GM04503 (cell line): ENCODE measurements at places on chromosomes 7 and 10.

- no peak for DNase-seq
Observed at GRCh38 chr7:4845740-4846142, 16.1 kb downstream of the PAPOLB start.

DNA sequence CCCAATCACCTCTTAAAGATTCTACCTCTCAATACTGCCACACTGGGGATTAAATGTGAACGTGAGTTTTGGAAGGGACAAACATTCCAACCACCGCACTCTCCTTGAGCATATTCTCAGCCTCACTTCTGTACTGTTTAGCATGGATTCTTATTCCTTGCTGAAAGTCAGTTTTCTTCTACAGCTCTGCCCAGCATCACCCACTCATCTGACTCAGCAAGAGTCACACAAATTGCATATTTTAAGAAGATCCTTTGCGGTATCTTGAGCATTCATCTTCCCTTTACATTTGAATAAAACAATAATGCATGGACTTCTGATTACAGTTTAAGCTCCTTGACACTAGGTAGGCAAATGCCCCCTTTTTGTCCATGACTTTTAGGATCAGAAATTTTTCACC lies 251.6 kb upstream of the MKLN1 start:
- peak; percentile 28 for DNase-seq

GRCh38 chr7:45189151-45189970 lies 31.8 kb downstream of the RAMP3 start:
- DNase-seq: no peak

DNA sequence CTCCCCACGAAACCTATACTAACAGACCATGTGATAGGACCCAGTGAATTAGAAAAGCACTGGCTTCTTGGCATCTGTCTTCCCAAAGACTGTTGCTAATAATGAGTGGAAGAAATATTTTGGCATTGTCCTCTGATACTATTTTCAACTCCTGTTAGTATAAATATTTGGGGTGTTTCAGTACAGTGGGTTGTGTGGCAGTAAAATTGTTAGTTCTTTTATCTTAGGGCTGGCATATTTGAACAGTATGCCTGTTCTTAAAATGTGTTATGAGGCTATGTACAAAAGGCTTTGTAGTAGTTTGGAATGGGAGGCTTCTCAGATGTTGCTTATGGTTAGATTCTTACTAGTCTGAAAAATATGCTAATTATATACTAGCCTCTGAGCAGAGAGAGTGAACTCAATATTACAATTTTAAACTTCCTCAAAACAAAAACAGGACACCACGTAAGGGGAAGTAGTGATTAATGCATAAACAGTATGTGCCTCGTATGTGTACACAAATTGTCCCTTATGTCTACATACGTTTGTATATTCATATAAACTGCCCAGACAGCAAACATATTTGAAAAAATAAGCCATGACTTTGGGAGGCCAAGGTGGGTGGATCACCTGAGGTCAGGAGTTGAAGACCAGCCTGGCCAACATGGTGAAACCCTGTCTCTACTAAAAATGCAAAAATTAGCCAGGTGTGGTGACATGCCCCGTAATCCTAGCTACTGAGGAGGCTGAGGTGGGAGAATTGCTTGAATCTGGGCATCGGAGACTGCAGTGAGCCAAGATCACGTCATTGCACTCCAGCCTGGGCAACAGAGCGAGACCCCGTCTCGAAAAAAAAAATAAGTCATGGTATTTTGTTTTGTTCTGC lies 115.4 kb downstream of the ARID5B start:
- DNase-seq: no peak

DNA sequence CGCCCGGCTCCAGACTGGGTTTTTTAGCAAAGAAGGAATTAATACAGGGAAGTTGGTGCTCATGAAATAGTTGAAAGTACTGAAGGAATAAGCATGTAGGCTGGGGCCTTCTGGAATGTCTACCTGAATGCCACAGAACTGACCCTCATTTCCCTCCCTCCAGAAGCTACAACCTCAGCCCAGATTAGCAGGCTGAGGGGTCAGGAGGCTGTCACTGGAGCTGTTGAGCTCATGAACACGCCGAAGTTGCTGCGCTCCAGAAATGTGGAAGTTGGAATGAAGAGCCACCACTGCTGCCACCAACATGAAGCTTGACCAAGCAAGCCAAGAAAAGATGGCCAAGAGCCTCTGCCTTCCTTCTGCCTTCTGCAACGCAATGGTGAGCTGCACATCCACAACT lies 52.2 kb upstream of the KMT2E start:
- no peak for DNase-seq

DNA sequence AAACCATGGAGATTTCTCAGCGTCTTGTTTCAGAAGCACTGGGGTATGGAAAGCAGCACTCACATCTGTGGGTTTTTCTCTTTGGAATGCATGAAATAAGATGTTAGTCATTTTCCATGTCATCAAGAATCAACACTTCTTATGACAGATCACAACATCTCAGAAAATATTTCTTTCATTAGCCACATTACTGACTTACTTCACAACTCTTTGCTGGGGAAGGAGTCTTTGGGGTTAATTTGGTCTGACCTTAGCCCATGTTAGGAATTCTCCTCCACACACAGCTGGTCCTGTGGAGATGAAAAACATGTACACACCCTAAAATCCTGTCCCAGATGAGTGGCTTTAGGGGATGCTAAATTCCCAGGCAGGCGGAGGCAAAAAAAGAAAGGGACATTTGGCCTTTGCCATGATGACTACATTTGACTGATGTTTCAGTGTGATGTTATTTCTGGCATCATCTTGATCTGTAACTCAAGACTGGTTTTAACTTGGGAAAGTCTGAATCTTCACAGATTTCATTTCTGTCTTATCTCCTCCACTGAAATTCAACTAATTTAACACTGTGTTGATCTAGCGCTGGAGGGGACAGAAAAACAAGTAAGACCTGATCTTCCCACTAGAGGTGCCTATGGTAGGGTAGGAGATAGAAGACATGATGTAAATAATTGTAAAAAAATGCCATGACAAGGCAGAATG lies 363.2 kb downstream of the PRPF18 start:
- peak; percentile 86 for DNase-seq

- no peak for DNase-seq
Observed at GRCh38 chr7:40865441-40866233, 730.8 kb downstream of the SUGCT start.

- DNase-seq: no peak
Observed at GRCh38 chr7:85750454-85750949, 563.6 kb upstream of the SEMA3D start.

DNA sequence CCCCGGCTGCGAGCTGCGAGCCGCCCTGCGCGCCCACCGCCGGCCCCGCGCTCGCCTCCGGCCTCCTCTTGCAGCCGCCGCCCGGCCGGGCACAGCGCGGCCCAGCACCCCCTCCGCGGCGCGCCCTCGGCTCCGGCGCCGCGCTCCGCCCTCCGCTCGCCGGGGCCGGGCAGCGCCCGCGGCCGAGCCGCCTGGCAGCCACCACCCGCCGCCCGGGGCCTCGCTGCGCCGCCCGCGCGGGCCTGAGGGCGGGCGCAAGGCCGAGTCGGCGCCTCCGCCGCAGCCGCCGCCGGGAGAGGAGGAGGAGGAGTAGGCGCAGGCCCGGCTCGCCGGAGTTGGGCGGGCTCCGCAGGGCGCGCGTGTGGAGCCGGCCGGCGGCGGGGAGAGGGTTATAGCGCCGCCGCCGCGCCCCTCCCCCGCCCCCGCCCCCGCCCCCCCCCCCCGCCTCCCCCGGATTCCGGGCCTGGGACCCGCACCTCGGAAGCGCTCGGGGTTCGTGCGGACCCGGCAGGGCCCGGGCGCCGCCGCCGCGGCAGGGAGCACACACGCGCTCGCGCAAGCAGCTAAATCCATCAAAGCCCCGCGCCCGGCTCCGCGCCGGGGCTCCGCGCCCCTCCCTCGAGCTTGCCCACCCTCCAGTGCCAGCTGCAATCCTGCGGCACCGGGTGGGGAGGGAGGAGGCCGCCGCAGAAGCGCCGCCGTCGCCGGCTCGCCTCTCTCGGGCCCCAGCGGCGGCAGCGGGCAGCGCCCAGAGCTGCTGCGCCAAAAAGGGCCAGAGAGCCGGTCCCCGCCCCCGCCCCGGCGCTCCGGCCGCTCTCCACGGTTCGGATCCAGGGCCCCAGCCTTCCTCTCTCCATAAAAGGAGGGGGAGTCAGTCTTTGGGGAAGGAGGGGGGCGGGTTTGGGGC lies at the start of gene PDGFA:
Gene PDGFA (minus strand): TSS at position 363 of the 907 bp plus-strand sequence. CDS start 845 bp downstream, outside the sequence.
- DNase-seq: no peak

DNA sequence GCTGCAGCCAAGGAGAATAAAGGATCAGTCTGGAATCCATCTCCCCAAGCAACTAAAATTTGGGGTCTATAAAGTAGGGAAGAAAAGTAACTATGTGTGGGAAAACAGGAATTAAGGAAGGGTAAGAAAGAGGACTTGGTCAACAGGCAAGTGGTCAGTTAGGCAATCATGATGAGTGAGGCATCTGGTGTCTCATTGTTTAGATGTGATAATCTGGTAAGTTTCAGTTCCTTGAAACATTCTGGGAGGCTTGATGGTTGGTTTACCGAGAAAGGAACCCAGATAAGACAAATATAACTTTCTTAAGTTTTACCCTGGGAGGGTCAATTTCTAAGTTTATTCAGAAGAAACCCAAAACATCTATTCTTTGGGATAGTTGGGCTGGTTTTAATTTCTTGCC lies 22.3 kb downstream of the HYAL4 start:
- DNase-seq: no peak

GRCh38 chr7:117338020-117338419 lies 15.2 kb upstream of the WNT2 start:
- no peak for DNase-seq

DNA sequence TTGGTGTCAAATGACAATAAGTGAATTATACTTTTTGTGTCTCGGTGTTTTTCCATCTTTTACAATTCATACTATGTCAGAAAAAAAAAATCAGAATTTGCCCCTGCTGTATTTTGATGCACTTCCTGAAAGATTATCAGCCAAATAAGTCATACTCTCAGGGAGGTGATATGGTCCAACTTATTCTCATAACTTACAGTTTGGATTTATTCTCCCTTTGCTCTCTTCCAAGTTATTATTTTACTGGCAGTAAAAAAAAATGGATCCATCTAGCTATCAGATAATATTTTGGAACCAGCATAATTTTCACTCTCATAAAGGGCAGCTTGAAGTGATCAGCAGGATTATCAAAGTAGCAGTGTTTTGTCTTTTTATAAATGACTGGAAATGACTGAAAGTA lies 337.1 kb downstream of the BMPER start:
- no peak for DNase-seq

DNA sequence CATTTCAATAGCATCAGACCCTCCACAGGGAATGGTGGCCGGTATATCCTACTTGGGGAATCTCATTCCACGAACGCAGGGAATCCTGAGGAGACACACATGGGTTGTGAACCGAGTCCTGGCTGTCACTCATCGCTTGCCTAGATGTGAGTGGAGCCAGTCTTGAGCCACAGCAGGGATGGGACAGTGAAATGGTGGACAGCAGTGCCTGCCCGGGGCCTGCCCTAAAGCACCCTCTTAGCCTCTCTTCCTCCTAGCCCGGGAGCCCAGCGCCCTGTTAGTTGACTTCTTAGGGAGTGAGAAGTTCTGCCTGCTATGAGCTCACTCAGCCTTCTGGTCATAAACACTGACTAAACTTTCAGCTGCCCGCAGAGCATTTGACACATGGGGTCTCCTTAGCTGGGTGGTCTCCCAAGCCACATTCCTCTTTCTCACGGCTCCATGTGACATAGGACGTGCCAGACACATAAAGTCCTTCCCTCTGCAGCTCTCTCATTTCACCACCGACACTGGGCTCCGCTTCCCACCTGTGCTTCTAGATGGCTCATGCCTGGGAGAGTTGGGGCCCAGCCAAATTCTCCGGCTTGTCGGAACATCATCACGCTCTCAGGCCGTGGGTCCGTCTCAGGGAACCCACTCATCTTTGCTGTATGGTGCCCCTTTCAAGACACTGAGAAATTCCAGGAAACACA lies 60.9 kb downstream of the TCERG1L start:
- DNase-seq: no peak

GRCh38 chr7:117124591-117125220 lies 171.4 kb downstream of the ST7 start:
- DNase-seq: peak; percentile 86

DNA sequence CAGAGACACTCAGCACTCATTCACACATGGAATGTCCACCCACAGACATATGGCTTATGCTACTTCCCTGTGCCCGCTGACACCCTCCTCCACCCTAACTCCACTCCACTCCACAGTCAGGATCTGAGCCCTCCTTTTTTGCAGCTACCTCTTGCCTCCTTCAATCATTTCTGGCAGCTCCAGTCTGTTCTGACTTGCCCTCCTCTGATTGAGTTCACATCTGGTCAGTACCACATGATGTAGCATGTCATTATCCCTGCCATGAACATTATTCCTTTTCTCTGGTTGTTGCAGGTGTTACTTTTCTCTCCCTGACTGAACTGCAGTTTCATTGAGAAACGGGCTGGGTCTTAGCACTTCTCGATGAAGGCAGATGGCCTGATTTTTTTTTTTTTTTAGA lies 130.1 kb upstream of the EGR2 start:
- DNase-seq: no peak

DNA sequence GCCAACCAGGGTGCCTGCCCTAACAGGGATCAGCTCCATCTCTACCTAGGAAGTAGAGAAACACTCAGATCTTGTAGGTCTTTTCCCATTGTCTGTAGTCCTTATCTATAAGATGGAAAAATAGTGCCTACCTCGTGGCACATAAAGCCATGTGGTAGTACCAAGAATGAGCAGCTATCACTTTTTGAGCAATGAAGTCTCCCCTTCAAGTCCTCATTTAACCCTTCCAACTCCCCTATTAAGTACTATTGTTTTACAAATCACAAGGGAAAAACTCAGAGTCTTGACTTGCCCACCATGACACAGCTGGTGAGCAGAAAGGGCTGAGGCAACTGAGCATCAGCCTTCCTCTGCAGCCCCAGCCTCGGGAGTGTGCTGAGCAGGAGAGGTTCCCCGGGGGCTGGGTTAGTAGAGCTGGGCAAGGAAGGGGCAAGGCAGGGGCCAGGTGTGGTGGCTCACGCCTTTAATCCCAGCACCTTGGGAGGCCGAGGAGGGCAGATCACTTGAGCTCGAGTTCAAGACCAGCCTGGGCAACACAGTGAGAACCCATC lies 3.3 kb downstream of the FRAT2 start:
- DNase-seq: no peak

DNA sequence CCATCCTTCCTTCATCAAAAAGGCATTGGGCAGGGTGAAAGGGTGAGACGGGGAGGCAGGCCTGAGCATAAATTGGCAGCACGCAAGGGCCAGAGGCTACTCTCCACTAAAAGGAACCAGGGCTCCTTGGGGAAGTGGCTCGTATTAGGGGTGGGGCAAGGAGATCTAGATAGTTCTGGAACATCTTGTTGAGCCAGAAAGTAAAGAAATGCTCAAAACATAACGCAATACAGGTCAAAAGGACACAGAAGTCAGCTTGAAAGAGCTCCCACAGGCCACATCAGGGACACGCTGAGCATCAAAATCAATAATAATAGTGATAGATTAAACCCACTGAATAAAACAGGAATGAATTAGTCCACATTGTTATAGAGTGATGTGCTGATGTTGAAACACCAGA lies 203.1 kb downstream of the ELMO1 start:
- DNase-seq: no peak

GRCh38 chr7:31302356-31302755 lies 38.2 kb downstream of the NEUROD6 start:
- no peak for DNase-seq
